Muscle of leg (tissue), 16 donors: ENCODE measurements at places on chromosomes 13 and 19.
A peak's percentile ranks its signal among the peaks of the same experiment; 100 is the strongest.

DNA sequence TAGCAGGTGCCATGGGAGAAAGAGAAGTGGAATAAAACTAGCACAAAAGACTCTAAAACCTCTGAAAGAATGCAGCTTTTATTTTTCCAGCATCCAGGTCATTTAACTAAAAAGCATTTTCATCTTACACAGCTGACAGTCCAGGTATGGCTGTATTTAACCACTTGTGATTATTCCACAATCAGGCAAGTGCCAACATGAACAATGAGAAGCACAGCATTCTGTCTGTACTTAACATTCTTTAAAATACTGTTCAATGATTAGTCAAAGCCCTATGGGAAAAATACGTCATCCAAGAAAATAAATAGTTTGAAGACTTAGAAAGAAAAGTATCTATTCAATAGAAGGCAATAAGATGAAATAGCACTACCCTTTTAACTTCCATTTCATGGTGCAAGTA lies 246.9 kb downstream of the LIG4 start:
- no peak for DNase-seq

DNA sequence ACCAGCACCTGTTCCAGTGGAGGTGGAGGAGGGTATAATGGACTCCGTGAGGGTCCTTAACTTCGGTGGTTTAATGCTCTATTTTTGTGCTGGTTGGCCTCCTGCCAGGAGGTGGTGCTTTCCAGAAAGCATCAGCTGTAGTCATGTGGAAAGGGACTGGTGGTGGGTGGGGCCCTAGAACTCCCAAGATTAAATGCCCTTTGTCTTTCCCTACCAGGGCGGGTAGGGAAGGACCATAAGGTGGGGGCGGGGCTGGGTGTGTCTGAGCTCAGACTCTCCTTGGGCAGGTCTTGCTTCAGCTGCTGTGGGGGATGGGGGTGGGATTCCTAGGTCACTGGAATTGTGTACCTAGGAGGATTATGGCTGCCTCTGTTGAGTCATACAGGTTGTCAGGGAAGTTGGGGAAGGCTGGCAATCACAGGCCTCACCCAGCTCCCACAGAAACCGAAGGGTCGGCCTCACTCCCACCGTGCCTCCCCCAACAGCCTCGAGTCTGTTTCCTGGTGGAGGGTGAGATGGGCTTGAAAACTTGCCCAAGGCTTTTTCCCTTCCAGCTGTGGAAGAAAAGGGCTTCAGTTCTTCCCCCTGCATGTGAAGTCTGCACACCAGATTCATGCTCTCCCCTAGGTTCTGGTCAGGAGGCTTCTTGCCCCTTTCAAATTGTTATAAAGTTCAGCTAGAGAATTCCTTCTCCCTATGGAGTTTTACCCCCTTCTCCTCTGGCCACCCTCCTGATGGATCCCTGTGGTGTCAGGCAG lies 60.3 kb upstream of the CLDN10 start:
- DNase-seq: no peak

DNA sequence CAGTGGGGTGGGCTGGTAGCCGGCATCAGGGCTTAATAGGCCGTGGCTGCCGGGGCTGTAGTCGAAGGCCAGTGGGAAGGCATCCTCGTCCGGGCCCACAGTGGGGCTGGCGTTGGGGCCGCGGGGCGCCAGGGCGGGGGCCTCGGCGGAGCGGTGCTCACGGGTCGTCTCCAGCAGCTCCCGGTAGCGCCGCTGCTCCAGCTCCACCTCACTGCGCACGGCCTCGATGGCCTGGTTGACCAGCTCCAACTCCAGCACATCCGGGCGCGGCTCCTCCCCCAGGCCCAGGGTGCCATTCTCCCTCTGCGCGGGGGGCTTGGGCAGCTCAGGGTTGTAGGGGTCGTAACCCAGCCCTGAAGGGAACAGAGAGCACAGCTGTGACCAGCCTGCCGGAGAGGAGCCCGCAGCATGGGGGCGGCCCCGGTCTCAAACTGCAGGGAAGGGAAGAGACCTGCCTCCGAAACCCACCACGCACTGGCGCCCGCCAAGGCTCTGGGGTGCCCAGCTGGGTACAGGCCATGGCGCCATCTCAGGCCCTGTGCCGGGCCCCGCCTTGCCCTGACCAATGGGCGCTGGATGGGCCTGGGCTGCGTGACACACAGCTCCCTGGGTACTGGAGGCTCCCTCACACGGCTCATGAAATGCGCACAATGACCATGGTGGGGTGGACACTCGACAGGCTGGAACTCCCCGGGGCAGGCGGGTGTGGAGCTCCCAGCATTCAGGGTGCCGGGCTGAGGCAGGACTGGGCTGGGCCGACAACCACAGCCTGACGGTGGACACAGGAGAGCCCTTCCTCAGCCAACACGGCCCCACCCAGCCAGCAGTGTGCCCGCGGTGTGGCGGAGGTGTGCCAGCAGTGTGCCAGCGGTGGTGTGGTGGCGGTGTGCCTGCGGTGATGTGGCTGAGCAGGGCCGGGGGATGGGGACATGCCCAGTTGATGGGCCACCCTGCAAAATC lies 16.5 kb upstream of the ATP8B3 start:
- no peak for DNase-seq

DNA sequence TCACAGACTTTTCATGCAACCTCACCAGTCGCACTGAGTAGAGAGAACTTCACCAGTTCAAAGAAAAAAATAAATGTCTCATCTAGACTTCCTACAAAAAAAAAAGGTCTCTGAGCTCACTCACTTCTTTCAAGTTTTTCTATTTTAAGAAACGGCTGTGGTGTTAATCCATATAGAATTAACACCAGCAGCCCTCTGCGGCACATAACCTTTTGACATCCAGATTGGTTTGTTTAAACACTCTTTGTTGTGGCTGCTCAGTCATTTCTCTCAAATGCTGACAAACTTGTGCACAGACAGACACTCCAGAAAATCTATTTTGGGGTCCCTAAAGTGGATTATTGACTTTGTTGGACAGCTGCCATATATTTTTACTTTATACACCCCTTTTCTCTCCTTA lies 874.9 kb downstream of the EFNB2 start:
- DNase-seq: no peak

GRCh38 chr19:14159059-14159458 lies 22.7 kb upstream of the ASF1B start:
- peak; percentile 7 for DNase-seq

DNA sequence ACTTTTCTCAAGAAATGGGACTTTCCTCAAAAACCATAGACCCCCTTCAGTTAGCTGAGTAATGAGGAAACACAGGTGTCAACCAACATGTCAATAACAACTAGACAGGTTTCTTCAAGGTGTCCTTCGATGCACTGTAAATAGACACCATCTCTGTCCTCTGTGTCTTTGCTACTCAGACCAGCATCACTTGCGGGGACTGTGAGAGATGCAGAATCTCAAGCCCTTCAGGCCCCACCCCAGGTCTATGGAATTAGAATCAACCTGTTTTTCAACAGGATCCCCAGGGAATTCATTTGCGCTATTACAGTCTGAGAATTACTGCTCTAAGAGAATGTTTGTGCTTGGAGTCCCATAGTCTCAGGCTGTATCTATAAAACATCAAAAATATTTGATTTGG lies 469.9 kb downstream of the COG6 start:
- DNase-seq: no peak

GRCh38 chr19:27776020-27776419 lies 1436.9 kb downstream of the UQCRFS1 start:
- no peak for DNase-seq

- DNase-seq: peak; percentile 81
Measured at GRCh38 chr13:36736119-36736726, 62.4 kb downstream of the SERTM1 start.

DNA sequence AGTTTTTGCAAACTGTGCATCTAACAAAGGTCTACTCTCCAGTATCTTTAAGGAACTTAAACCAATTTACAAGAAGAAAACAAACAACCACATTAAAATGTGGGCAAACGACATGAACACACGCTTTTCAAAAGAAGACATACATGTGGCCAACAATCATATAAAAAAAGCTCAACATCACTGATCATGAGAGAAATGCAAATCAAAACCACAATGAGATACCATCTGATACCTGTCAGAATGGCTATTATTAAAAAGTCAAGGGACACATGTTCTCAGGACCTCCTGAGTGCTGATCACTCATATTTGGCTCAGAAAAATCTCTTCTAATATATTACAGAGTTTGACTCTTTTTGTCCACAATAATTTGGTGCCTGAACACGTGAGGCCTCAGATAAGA lies 14.2 kb upstream of the LILRB1 start:
- no peak for DNase-seq

DNA sequence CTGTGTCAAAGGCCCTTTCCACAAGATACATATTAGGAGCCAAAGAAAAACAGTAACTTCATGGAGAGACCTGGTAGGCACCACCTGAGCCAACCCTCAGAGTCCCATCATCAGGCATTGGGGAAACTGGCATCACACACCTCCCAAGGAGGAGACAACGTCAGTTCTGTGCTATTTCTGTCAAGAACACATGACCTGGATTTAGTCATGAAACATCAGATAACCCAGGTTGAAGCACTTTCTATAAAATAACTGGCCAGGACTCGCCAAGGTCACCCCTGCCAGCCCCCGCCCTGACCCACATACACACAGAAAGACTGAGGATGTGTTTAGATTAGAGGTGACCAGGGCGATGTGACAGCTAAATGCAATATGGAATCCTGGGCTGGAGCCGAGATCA lies 35.6 kb downstream of the COL4A1 start:
- DNase-seq: no peak

DNA sequence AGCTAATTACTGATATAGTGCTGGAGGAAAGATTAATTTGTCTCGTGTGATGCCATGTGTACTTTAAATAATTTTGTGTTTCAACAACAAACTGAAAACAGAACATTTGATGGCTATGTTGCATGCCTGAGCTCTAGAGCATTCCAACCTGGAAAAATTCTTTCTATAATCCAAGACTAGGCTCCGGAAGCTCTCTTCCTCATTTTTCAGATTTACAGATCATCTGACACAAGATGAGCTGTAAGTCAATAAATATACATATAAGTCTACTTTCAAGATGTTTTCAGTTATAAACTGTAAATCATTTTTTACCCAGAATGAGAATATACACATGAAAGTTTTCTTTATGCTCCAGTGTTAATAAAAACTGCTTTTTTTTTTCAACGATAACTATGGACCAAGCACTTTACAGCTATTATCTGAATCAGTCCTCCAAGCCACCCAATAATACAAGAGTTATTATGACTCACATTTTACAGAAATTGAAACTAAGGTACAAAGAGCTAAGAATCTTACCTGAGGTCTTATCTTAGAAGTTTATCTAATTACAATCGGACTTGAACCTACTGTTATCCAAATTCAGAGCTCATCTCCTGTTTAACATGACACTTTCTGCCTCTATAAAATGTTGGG lies 6.4 kb upstream of the FOXO1 start:
- no peak for DNase-seq

- DNase-seq: peak; percentile 52
Measured at GRCh38 chr19:51259348-51260245, 8.7 kb downstream of the SIGLECL1 start.

- DNase-seq: no peak
Measured at GRCh38 chr19:39795001-39795400, 16.3 kb downstream of the LEUTX start.

DNA sequence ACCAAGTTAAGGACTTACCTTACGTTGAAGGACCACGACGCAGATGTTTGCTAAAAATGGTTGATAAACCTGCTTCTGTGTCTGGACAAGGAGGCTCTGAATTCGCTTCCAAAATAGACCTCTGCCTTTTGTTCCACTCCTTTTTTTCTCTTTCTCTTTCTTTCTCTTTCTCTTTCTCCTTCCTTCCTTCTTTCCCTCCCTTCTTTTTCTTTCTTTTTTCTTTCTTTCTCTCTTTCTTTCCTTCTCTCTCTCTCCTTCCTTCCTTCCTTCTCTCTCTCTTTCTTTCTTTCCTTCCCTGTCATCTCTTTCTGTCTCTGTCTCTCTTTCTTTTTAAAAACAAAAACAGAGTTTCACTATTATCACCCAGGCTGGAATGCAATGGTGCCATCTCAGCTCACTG lies 290.7 kb downstream of the MYO16 start:
- DNase-seq: no peak

GRCh38 chr19:40717880-40718773 lies 1.2 kb downstream of the ITPKC start:
- DNase-seq: no peak

GRCh38 chr19:34345947-34346351 lies 19.0 kb upstream of the GPI start:
- DNase-seq: no peak

GRCh38 chr19:3080286-3080685 lies 13.9 kb upstream of the GNA11 start:
- no peak for DNase-seq

GRCh38 chr13:113818700-113819295 lies 45.1 kb downstream of the GAS6 start:
- DNase-seq: no peak

GRCh38 chr13:28505543-28506135 lies 10.7 kb upstream of the FLT1 start:
- no peak for DNase-seq

DNA sequence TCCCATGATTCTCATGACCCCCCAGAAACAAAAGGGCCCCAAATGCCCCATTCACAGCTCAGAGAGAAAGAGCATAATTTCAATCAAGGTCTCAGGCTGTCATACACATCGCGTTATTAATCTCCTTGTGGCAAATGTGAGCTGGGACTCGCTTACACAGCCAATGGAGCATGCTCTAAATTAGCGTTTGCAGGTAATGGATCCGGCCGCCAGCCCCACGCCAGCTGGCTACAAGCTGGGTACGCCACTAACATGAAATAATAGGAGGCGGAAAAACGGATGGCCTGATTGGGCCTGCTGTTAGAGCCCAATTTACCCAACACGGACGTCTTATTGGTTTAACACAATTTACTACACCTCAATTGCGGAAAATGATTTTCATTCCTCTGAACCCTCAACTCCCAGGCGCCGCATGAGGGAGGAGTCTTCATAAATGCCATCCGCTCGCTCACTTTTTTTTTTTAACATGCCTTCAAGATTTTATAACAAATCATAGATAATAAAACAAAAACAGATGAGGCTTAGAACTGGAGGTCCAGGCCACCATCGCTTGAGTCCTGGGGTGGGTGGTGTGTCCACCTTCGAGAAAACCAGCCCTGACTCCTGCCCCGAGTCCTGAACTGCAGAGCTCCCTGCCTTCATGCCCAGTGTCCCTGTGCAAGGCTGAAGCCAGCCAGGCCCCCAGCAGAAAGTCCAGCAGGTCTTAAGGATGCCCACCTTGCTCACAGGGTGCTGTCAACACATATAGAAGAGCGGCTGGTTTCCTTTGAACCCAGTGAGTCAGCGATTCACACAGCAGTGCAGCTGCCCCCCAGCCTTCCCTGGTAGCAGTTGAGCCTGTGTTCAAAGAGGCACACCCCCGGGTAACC lies 62.1 kb downstream of the PEPD start:
- DNase-seq: no peak

DNA sequence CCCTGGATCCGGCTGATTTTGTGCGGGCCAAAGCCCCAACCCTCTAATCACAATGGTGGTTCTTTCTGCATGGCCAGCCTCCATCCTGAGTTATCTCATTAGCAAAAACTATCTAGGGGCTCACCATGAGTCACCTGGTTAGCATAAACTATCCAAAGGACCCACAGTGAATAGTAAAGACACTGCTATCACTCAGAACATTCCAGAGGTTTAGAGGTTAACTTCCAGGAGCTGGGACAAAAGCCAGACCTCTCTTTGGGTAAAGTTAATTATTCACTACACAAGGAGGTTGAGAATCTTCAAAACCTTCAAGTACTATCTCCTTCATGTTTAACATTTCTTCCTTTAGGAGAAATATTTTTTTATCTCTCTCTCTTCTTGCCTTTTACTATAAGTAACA lies 18.8 kb upstream of the PPP5C start:
- DNase-seq: no peak

- no peak for DNase-seq
Measured at GRCh38 chr19:47096721-47097120, 16.9 kb downstream of the ZC3H4 start.
